ENCODE measurements at places on chromosomes 2 and 18.

- DNase-seq: no peak
Measured at GRCh38 chr2:145760781-145761649, 1241.1 kb upstream of the ZEB2 start.

GRCh38 chr2:142980246-142981068 is 103.0 kb downstream of the KYNU start:
- DNase-seq: no peak

GRCh38 chr18:32930695-32931301 is 158.0 kb upstream of the KLHL14 start:
- DNase-seq: no peak

GRCh38 chr2:193527146-193527545 is 1332.4 kb upstream of the TMEFF2 start:
- no peak for DNase-seq

DNA sequence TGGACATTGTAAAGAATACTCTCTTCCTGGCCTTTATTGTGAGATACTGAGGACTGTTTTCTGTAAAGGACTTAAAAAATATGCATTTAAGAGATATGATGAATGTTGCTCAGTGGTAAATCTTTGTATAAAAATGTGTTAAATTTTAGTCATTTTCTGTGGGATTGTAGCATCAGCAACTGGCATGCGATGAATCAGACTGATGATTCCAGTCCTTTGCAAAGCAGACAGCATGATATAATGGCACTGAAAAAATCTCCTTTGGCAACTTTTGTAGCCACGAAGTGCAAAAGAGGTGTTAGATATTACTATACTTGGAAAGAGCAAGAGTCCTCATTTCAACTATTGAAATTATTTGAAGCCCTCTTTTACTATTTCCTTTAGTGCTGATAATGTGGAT is 678.7 kb downstream of the PLCL1 start:
- DNase-seq: no peak

- DNase-seq: no peak
Measured at GRCh38 chr2:234241656-234242458, 191.4 kb downstream of the SPP2 start.

- DNase-seq: no peak
Measured at GRCh38 chr18:47087676-47088075, 52.3 kb upstream of the ELOA2 start.

DNA sequence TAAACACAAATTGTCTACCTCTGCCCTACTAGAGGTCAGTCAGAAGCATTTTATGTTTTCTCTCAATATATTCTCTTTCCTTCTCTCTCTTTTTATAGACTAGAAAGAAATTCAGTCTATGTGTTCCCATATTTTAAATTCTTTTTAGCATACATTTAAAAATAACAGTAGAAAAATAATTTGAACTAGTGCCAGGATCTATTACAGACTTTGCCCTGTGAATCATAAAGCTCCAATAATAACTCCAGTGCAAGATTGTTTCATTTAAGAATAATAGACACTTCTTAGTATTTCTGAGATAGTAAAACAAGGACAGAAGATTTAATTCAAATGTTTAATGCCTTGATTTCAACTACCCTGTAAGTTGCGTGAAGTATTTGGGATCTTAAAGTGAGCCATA is 60.1 kb downstream of the ITGB6 start:
- no peak for DNase-seq

Measured in endothelial cell (in vitro differentiated cells).